ENCODE measurements at places on chromosomes 4 and X.

- DNase-seq, result no peak
These were observed 526.3 kb downstream of the SPRY1 start for GRCh38 chr4:123922847-123923246.

DNA sequence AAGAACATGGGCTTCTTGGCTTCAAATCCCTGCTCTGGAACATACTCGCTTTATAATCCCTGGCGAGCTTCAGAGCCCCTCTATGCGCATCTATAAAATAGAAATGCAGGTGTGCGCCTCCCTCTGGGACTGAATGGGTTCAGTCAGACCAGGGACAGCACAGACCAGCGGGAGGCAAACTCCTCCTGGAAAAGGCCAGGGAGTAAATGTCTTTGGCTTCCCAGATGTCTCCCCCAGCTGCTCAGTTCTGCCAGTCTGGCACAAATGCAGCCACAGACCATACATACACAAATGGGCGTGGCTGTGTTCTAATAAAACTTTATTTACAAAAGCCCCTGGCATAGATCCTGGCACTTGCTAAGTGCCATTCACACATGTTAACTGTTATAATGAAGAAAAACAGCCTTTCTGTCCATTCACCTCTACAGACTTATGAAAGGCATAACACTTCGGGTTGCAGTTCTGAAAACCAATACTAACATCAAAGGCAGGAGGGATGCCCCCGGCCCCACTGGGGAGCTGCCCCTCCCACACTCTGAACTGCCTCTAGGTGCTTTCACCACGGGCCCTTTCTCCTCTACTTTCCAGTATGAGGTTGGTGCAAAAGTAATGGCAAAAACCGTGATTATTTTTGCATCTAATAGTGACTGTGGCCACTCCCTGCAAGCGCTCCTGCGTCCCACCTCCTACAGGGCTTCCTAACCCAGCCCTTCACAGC lies 4.6 kb downstream of the JAKMIP1 start:
- DNase-seq, result peak; percentile 66

GRCh38 chr4:45172636-45173035 lies 446.3 kb upstream of the GNPDA2 start:
- no peak for DNase-seq

- DNase-seq, result no peak
These were observed 1295.8 kb upstream of the TENM3 start for GRCh38 chr4:180947425-180947824.

DNA sequence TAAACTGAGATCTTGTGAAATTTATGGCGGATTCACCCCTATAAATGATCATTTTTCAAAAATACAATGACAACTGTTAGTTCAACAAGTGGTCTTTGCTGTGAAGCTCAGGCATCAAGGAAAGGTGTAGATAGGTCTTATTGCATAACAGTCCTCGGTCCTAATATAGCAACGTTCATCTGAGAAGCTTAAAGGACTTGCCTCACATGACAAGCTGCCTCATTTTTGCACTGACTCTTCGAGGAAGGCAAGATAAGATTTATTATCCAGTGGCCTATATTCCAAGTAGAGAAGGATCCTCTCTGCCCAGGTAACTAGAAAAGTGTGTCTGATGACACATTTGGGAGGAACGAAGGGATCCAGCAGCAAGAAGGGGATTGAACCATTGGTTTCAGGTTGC lies 13.6 kb upstream of the DDX3X start:
- DNase-seq, result no peak

DNA sequence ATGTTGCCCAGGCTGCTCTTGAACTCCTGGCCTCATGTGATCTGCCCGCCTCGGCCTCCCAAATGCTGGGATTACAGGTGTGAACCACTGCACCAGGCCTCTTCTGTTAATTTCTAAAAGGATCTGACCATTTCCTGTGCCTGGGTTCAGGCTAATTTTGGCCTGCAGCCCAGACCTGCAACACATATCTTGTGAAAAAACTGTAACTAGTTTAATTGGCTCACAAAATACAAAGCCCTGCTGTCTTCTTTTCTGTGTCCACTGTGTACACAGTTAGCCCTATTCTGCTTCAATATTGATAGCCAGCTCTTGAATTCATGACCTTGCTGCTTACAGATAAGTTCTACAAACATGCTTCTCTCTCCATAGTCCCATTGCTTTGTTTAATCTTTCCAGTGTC lies 753.5 kb downstream of the PDHA2 start:
- DNase-seq, result no peak

Data from NCI-H1694 (cell line).